ENCODE measurements at places on chromosomes 11 and 22. TPM values are rescaled to one million over a fixed set of nuclear protein-coding genes. Genes with fewer than 3 reads are reported as not detected.

MEN1 gene
- 22.7 TPM for total RNA-seq

KCNA4 gene
- total RNA-seq: not detected

FZD4 gene
- total RNA-seq: 103 TPM

- DNase-seq: no peak
Observed at GRCh38 chr22:29641042-29641699, 37.7 kb downstream of the NF2 start.

GRCh38 chr11:21806947-21807346 is 385.9 kb upstream of the ANO5 start:
- no peak for DNase-seq

DNA sequence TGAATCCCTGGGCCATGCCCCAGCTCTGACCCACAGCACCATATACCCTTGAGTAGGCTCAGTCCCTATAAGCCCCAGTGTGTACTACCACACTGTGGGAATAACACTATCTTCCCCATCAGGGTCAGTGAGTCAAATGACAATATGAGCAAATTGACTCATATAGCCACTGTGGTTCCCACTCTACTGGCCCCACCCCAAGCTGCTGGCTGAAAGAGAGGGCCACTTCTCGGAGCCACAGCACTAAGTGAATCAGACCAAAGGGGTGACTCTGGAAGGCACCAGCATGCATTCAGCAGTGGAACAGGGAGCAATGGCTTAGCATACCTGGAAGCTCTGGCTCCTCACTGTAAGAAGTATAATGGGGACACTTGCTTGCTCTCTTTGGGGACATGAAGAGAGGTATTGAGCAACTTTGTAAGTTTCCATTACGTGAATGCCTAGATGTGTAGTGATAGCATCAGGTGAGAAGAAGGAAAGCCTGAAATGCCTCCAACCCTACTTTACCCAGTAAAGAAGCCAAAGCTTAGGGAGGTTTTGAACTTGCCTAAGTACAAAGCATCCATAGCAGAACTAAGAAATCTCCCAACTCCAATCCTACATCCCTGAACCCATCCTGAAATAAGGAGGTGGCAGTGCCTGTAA is 13.5 kb downstream of the CD59 start:
- DNase-seq: no peak

DNA sequence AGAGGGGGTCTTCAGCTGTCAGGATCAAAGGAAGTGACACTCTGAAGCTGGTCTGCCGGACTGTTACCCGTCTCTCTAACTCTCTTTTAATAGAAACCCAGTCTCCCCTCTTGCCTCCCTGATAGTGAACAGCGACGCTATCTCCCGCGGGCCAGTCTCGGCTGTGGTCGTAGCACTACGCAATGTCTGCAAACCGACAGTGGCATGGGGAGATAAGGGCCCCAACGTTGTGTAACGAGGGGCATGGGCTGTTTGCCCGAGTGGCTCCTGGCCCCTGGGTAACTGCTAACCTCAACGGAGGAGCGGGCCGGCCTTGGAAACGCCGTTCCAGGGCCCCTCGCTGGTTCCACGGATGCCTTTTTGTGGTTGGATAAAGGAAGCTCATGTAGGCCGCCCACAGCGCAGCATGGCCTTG is 23.3 kb downstream of the ZBTB16 start:
- no peak for DNase-seq

- DNase-seq: no peak
Observed at GRCh38 chr11:31903225-31904074, 92.3 kb upstream of the PAX6 start.

DNA sequence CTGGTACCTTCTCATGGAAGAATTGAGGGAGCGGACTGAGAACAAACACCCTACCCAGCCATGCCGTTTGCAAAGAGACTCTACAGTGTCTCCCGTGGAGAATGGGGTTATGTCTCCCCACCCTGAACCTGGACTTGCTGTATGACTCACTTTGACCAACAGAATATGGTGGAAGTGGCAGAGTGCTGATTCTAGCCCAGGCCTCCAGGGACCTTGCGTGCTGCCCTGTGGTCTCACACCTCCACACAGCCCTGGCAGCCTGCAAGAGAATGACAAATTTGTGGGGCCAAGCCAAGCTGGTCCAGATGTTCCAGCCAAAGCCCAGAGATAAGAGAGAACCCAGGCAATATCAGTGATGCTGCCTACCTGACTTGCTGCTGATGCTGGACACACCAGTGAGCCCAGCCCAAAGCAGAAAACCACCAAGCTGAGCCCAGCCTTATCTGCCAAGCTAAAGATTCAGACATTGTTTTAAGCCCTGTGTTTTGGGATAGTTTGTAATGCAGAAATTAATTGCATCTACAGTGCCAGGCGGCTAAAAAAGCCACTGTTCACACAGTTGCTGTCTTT is 8.1 kb upstream of the LINC01488 start:
- no peak for DNase-seq

- no peak for DNase-seq
Observed at GRCh38 chr22:22196018-22196533, 48.5 kb upstream of the VPREB1 start.

DNA sequence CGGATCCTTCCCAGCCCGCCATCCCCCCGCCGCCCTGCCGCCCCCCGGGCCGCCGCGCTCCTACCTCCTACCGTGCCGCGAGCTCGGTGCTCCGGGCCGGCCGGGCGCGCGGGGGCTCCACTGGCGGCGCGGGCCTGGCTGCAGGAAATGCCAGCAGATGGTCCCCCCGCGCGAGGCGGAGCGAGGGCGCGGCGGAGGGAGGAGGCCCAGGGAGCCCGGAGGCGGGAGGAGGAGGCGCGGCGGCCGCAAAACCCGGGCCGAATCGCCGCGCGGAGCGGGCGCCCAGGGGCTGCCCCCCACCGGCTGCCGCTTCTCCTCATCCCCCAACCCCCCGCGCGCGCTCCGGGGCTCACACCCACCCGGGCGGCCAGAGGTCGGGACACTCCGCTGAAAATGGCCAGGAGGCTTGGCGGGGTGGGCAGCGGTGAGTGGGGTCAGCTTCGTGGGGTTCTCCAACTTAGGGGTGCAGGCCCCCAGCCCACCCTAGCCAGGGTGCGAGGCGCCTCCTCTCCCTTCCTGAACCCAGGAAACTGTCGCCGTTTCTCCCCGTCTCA is at the start of gene OSBPL5:
Gene OSBPL5, minus strand, starts transcription at position 159 of the 554 bp plus-strand sequence. CDS start 36,162 bp downstream, outside the sequence.
- no peak for DNase-seq

DNA sequence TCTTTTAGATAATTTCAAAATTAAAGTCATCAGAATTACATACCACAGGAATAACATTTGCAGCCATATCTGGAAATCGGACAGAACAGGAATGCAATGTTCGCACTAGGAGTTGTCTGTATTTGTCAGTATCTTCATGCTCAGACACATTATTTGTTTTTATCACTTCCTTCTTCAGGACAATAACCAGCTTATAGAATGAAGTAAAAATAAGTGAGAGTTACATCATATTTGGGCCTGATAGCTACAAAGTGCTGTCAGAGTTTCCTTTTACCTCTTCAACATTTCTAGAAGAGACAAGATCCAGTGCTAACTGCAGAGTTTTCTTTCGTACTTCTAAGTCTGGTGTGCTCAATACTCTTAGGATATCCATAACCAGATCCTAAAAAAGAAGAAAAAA is 18.9 kb downstream of the COPB1 start:
- no peak for DNase-seq

All from glomerular endothelial cell (primary cell).